GM04503 (cell line): ENCODE measurements at places on chromosomes 5 and 9.

DNA sequence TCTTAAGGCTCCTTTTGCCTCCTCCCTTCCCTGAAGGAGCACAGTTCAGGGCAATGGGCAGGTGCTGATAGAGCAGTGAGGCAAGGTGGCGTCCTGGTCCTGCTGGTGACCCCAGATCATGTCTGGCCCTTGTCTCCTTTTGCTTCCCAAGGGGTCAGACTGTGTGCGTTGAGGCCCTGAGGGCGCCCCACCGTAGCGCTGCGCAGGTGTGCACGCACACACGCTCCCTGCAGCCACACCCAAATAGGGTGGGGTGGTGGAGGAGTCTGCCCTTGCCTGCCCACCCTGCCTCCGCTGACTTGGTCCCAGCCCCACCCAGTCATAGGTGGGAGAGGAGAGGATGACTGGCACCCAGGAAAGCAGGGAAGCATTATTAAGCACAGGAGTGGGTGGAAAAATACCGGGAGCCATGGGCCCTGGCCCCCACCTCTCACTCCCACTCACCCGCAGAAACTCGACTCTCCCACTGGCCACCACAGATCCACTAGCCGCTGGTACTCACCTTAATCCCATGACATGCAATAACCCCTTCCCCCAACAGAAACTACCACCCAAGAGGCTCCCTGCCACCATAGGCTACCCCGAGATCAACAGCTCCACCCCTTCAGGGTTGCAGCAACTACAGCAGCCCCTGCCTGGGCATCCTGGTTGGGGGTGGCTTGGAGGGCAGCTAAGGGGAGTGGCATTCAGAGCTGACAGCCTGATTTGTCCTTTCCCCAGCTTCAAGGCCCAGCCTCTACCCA, 16.7 kb downstream of the PDLIM4 start:
- DNase-seq, result no peak

DNA sequence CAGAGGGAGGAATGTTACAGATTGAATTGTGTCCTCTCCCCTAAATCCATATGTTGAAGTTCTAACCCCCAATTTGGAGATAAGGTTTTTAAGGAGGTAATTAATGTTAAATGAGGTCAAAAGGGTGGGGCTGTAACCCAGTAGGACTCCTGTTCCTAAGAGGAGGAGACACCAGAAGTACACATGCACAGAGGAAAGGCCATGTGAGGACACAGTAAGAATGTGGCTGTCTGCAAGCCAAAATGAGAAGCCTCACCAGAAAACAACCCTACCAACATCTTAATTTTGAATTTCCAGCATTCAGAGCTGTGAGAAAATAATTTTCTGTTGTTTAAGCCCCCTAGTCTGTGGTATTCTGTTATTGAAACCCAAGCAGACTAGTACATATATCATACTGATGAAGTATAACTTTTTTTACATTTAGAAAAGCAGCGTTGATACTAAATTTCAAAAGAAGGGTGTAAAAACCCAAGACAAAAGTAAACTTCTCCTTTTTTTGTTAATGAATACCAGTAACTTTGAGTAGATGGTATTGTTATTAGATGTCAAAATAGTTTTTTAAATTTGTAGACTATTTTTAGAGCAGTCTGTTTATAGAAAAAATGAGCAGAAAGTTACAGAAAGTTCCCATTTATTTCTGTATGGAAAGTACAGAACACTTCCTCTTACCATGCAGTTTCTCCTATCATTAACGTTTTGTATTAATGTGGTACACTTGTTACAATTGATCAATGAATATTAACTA, 25.1 kb downstream of the RNF180 start:
- no peak for DNase-seq

DNA sequence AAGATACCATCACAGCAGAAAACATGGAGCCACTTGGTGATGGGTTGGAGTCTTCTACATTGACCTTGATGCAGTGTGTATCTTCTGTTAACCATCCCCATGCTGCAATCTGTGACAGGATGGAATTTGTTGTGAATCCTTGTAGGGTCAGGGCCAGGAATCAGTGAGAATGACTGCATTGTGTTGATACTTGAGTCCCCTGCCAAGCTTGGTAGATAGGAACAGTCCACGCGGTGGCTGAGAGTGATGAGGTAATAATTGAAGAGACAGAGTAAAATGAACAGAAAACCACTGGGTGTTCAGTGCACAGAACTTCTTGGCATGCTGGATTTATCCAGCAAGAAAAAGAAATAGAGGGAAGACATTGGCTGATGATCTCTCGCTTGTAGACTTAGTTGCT, 217.5 kb downstream of the MAN2A1 start:
- no peak for DNase-seq

- DNase-seq, result no peak
Measured at GRCh38 chr5:127892467-127893207, 189.4 kb downstream of the CCDC192 start.

DNA sequence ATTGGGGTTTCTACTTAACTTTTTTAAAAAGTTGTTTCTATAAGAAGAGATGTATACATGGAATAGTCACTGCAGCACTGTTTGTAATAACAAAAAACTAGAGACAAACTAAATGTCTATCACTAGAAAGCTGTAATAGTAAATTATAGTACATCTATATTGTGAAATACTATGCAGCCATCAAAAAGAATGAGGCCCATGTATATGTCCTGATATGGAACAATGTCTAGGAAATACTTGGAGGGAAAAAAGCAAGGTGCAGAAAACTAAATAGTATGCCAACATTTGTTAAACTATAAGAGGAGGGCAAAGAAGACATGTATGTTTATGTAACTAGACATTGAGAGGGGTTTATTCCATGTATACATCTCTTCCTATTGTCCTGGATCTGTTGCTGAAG, 2.9 kb upstream of the RAB14 start:
- no peak for DNase-seq

GRCh38 chr5:143733665-143734455, 78.1 kb upstream of the HMHB1 start:
- DNase-seq, result peak; percentile 58

DNA sequence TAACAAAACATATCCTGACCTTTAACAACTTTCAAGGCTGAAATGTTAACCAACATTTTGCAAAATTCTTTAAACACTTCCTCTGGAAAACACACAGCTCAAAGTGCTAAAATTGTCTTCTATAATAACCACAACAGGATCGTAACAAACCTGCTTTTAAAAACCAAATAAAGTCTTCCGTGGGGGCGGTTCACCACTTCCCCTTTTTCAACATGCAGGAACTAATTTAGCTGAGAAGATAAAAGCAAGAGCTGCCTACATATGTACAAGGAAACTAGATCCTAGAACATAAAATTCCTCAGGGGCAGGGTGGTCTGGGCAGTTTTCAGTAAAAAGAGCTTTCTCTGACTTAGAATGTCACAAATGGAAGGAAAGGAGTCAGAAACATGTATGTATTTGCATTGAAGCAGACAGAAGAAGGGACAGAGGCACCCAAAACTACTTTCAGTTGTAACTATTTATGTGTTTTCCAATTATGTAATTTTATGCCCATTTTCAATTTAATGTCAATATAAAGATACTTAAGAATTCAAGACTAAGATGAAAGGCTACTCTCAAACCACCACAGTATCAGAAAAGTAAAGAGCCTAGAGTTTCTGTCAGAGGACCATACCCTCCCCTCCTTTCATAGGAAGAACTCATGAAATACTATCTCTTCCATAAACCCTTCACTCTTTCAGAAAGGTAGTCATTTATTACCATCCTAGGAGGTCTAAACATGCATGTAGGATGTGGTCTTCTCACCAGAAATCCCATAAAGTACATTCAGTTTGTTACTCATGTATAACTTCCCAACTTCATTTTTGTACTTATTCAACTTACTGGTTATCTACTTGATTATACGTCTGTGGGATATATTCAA, 185.9 kb upstream of the RASA1 start:
- DNase-seq, result no peak

GRCh38 chr9:33209394-33209793, 30.6 kb upstream of the SPINK4 start:
- no peak for DNase-seq

GRCh38 chr5:163893281-163893680, 387.9 kb downstream of the MAT2B start:
- no peak for DNase-seq

- no peak for DNase-seq
Measured at GRCh38 chr5:18219241-18219640, 585.0 kb downstream of the TAF11L14 start.

DNA sequence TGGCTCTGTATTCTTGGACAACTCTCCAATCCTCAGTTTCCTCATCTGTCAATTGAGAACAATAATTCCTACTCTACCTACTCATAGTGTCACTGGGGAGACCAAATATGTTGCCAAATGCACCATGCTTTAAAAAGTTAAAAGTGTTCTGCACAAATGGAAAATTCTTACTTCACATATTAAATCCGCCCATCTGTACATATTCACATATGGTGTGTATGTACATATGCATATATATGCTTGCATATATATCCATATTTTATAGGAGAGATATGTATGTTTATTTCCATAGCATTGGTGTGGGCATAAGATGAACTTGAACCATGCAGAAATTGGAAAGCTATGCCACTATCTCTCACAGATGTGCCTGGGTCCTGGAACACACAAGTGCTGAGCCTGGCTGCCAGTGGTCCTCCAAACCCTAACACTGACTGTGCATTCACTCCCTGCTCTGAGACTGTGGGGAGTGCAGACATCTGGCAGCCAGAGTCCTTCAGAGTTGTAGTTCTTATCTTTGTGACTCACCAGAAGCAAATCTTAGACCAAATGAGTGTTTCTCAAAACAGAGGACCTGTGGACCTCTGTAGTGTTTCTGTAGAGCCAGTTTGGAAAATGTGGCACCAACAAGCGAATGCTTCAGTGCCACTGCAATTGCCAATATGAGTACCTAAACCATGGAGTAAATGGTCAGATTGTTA, 168.7 kb downstream of the GRIA1 start:
- peak; percentile 27 for DNase-seq

GRCh38 chr9:128204858-128205257, 1.7 kb downstream of the DNM1 start:
- no peak for DNase-seq

DNA sequence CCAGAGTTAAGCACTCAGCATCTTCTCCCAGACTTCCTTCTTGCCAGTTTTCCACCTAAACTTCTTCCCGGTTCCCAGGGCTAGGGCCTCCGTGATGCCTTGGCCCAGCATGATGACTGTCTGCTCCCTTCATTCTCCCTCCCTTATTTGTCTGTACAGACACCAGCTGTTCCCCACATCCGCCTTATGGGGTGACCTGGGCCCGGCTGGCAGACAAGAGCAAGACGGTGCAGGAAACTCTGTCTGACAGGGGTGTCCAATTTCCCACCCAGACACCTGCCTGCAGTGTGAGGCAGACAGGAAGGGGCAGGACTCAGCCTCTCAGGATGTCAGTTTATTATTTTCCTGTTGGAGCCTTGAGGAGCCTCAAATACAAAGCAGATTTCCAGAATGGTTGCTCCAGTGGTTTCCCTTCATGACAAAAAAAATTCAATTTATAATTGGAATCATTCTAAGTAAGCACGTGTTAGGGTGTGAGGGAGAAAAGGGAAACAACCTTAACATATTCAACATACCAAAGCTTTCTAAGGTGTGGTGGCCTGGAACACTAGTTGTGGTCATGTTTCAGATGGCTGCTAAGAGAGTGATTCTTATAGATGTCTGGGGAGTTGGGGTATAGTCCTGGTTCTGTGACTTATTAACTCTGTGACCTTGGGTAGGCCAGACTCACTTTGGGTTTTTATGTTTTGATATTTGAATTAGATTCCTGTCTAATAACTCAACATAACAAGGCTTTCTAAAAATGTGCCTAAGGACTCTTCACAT, 234.5 kb downstream of the PAPPA start:
- DNase-seq, result no peak

GRCh38 chr5:163089926-163090325, 347.5 kb upstream of the CCNG1 start:
- DNase-seq, result no peak

- DNase-seq, result no peak
Measured at GRCh38 chr9:98364086-98364485, 108.6 kb upstream of the TBC1D2 start.

- no peak for DNase-seq
Measured at GRCh38 chr9:121731919-121732318, 80.5 kb downstream of the DAB2IP start.

DNA sequence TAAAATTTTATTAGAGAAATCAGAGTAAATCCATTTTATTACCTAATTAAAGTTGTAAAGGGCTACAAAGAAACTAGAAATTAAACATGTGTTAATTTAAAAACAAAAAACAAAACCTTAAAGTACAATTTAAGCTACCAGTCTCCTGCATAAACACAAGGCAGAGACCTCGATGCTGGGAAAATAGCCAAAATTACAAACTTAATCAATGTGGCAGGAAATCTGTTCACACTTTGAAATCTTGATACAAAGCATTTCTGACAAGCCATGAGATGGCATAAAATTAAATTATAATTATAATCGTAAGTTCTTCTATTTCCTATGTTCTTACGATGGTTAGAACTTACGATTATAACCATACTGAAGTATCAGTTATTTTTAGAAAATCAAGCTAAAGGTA, 158.0 kb upstream of the FREM1 start:
- no peak for DNase-seq

- no peak for DNase-seq
Measured at GRCh38 chr5:135296900-135297816, 101.9 kb downstream of the MACROH2A1 start.

- DNase-seq, result no peak
Measured at GRCh38 chr5:116856271-116856670, 281.6 kb upstream of the SEMA6A start.

DNA sequence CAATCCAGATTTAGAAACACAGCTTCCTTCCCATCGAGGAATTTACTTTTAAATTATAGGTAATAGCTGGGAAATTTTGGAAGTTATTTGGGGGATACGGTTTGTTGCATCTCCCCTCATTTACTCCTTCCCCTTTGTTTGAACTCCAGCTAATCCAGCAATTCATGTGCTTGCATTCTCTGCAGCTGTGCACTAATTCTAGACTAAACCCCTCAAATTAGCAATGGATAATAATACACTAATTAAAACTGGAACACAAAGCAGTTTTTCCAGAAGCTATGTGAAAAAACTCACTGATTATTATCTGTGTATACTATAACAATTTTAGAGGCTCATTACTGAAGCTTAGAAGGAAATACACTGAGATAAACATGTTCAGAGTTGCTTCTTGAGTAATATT, 751.2 kb upstream of the ZNF608 start:
- DNase-seq, result no peak

GRCh38 chr9:25322142-25322541, 356.1 kb downstream of the TUSC1 start:
- no peak for DNase-seq

DNA sequence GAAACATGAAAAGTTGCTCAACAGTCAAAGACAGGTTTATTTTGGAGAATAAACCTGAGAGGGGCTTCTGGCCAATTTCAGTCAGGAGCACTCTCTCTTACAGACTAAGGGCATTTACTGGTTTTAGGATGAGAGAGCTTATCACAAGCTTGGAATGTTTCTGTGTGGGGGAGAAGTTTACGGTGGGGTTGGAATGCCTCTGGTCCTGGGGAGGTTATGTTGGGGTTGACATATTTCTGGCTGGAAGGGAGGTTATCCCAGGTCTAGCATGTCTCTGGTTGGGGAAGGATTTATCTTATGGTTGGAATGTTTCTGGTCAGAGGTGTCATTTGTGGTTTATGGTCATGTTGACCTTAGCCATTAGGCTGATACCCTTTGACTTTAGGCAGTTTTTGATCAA, 1867.3 kb downstream of the EFNA5 start:
- DNase-seq, result no peak
